ENCODE measurements at places on chromosomes 1 and 21. TPM values are rescaled to one million over a fixed set of nuclear protein-coding genes. Genes with fewer than 3 reads are reported as not detected.

Gene ZMYND12
- 0.39 TPM for total RNA-seq

Gene LENEP
- total RNA-seq, result 0.91 TPM

DNA sequence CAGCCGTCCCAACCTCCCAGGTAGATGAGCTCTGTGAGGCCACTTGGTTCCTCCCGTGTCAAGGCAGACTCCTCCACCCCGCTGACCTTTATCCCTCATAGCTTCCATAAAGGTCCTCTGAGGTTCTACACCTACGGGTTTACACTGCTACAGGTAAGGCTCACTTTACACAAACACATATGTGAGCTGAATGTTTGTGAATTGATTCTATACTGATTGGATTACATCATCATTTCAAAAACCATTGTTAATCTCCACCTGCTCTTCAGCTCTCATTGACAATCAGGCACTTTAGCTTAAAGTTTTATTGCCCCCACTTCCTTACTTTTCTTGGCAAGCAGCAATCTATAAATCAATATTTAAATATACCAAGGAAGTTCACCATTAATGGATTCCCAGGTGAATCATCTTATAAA is 12.8 kb upstream of the RGS16 start:
- no peak for DNase-seq

DNA sequence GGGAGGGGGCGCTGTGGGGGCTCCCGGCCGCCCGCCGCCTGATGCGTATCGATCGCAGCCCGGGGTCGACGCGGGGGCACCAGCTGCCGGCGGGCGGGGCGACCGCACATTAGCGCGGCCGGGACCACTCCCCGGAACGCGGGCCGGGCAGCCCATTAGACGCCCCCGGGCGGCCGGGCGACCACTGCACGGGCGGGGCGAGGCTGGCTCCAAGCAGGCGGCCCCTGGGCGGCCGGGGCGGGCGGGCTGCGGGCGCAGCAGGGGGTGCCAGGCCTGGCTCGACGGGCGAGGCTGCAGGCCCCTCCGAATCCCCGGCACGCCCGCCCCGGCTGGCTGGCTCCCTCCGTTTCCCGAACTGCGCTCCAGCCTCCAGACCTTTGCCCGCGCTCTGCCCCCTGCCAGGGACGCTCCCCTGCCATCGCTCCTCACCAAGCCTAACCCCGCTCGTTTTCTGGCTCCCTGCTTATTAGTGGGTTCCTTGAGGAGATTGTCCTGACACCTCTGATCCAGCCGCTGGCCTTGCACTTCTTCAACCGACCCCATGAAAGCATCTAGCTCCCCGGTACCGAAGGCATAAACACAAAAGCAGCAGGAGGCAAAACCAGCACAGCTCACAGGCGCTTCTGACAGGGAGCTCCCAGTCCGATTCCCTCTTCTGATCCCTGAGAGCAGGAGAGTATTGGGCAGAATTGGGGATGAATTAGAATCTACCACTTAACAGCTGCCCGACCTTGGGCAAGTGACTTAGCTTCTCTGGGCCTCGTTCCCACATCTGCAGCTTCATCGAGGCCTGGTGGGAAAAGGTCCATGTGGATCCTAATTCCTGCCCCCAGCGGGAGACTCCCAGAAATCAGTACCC is 92.6 kb upstream of the CASZ1 start:
- no peak for DNase-seq

DNA sequence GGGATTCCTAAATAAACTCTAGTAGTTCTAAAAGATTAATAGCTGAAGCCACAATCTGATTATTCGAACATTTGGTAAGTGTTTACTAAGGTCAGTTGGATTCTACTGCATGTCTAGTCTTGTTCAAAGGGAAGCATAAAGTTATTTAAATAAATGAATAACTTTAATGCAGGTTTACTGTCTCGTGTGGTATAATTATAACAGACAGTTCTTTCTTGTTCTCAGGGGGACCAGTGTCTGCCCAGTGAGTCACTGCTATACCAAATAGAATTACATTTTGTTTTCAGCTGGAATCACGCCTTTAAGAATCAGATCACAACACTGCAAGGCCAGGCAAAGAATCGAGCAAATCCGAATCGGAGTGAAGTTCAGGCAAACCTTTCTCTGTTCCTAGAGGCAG is 45.1 kb downstream of the SMG7 start:
- no peak for DNase-seq

- DNase-seq, result peak; percentile 61
Observed at GRCh38 chr1:19341201-19342061, 29.3 kb downstream of the SLC66A1 start.

DNA sequence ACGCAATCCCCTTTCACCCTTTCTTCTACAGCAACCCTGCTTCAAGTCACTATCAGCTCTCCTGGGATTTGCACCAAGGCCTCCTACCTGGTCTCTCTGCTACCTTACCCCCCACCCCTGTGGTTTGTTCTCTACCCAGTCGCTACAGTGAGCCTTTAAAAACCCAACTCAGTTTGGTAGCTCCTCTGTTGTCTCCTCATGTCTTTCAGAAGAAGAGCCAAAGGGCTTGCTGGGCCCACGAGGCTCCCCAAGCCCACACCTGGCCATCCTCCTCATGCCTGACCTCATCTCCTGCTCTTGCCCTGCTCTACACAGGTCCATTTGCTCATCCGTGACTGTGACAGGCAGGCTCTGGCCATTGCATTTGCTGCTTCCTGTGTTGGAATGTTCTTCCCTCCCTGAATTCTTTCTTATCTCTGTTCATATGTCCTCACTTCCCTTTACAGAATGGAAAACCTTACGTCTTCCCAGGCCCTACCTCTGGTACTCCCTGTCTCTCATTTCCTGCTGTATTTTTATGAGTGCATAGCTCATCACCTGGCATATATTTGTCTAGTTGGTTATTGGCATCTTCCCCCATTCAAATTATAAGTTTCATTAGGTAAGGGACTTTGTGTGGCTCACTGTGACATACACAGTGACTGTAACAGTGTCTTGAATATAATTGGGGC is 3.3 kb downstream of the RGS16 start:
- no peak for DNase-seq

Gene OPRD1
- not detected for total RNA-seq

Gene NBPF9
- total RNA-seq, result 52.5 TPM

DNA sequence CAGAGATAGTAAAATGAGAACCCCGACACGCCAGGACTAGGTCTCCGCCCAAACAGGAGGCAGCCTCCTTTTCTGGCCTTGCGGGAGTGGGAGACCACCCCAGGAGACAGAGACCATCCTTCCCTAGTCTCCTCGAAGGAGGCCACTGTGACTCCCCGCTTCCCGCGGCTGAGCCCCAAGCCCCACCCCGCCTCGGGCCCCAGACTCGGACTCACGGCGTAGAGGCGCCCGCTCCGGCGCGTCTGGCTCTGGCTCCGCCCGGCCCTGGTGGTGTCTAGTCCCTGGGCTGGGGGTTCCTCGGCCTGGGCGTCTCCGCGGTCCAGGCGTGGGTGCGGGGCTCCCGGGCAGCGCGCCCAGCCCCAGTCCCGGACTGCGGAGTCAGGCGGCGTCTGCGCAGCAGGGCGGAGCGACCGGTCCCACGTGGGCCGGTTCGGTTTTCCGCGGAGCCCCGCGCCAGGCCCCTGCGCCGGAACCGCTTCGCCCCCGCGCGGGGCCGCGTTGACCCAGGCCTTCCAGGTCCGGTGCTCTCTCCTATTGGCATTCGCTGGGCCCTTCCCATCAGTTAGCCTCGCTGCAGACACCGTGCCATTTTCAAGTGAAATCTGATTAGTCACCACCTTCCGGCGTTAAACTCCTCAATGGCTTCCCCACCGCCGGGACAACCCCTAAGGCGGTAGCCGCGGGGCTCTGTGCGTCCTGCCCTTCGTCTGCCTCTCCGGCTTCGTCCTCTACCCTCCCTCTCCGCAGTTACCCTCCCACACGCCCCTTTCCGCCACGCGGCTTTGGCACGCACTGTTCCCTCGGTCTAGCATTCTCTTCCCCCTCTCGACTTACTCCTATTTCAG is at the start of gene C1orf216:
Gene C1orf216 (minus strand): TSS at position 393 of the 845 bp plus-strand sequence. CDS start 2,563 bp downstream, outside the sequence.
- DNase-seq, result peak; percentile 76

DNA sequence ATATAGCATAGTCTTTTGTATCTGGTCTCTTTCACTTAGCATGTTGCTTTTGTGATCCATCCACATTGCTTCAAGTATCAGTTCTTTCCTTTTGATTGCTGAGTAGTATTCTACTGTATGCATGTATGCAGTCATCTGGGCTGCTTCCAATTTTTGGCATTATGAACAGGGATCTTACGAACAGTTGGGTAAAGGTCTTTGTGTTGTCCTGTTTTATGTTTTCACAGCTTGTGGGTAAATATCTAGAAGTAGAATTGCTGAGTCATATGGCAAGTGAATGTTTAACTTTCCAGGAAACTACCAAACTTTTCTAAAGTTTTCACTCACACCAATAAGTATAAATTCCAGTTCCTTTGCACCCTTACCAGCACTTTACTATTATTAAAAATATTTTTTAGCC is 60.9 kb downstream of the LHX4 start:
- no peak for DNase-seq

DNA sequence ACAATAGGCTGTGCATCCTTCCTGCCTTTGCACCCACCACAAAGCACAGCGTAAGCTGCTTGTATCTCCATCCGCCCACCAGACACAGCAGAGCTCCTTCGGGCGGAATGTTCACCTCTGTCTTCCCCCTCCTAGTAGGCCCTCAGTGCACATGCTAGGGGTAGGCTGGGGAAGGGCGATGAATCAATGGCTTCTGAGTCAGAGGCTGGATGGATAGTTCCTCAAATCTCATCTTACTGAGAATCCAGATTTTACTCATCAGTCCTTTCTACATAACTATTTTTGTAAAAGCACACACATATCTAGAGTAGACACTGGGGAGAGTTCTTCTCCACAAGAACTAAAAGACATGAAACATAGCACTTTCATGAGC is 73.8 kb downstream of the BCAR3 start:
- DNase-seq, result no peak

Gene TTLL7
- total RNA-seq, result not detected

GRCh38 chr1:65265296-65265650 is 44.1 kb upstream of the DNAJC6 start:
- no peak for DNase-seq

DNA sequence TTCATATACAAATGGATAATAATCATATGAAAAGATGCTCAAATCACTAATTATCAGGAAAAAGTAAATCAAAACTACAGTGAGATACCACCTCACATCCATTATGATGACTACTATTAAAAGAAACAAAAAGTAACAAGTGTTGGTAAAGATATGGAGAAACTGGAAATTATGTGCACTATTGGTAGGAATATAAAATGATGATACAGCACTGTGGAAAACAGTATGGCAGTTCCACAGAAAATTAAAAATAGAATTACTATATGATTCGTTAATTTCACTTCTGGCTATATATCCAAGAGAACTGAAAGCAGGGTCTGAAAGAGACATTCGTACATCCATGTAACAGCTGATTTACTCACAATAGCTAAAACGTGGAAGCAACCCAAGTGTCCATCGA is 21.1 kb upstream of the ATP1A1 start:
- no peak for DNase-seq

- no peak for DNase-seq
Observed at GRCh38 chr1:167483790-167484189, 34.5 kb downstream of the CD247 start.

DNA sequence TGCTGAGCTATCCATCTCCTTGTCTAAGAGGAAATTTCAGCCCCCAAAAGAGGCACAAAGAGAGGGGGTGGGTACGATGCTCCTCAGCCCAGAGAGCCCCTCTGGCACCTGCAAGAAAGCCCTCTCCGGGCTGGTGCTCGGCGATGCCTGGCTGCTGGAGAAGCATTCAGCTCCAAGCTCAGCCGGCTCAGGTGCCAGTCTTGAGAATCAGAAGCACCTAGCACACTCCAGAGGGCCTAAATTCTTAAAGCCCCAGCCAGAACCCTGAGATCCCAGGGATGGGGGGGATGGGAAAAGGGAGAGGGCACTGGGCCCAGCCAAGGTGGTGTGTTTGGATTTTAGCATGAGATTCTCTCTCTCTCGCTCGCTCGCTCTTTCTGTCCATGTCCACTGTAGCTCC is 2.9 kb downstream of the GRIK3 start:
- no peak for DNase-seq

GRCh38 chr1:160428655-160429054 is 28.3 kb downstream of the VANGL2 start:
- peak; percentile 52 for DNase-seq

- no peak for DNase-seq
Observed at GRCh38 chr21:32977216-32977615, 48.5 kb upstream of the OLIG2 start.

Gene SLC25A34
- total RNA-seq, result 2.6 TPM

DNA sequence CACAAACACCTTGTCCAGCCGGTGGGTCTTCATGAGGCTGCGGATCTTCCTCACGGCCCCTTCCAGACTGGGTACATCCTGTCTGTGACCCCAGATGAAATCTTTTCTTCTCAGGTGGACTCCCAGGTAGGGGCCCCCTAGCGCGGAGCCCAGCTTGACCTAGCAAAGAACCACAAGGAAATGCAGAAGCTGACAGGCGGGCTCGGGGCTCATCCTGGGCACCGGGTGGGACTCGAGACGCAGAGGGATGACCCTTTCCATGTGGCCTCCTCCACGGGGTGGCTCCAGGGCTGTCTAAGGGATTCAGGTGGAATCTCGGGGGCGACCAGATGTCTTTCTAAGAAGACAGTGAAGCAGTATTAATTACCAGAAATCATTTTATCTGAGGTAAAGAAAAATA is 17.8 kb downstream of the POFUT2 start:
- DNase-seq, result no peak

Gene SPRR1A
- not detected for total RNA-seq

Gene OTUD7B
- total RNA-seq, result 11.3 TPM

Gene LINGO4
- total RNA-seq, result not detected

DNA sequence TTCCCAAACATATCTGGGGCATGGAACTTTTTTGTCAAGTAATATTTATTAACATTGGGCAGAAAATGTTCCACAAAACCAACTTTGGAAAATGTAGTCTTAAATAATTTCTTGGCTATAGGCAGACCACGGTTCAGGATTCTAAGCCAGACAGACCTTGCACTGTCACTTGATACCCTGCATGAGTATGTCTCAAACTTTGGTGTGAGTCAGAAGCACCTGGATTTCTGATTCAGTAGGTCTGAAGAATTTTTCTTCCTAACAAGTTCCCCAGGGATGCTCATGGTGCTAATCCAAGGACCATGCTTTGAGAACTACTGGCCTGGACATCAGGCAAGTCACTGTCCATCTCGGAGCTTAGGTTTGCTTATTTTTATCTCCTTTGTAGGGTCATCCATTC is 562.0 kb downstream of the PLPP3 start:
- no peak for DNase-seq

DNA sequence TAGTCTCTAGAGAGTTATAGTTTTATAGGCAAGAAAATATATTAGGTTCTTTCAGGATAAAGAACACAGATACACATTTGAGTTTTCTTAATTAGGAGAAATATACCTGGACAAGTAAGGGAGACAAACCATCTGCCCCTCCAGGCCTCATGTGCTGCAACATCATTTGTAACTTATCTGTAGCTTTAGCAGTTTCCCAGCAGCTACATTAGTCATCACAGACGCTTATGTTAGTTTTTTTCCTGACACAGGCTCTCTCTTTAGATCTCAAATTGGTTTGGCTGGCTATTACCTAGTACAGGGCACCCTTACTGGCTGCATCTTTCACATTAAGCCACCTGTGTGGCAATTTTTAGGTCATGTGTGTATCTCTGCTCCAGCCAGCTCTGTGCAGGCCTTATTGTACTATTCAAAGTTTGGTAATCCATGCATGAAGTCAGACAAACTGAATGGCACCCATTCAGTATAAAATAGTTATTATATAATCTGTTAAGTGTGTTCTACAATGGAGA is 25.9 kb downstream of the GNPAT start:
- DNase-seq, result no peak
